Stimulated activated CD8-positive, alpha-beta memory T cell treated with anti-CD3 and anti-CD28 coated beads, Interleukin-4, amount 100 ng/mL, for 24 hours (primary cell): ENCODE measurements at places on chromosomes 13 and 19.

GRCh38 chr13:65488606-65489005 is 1741.5 kb downstream of the PCDH9 start:
- no peak for DNase-seq

DNA sequence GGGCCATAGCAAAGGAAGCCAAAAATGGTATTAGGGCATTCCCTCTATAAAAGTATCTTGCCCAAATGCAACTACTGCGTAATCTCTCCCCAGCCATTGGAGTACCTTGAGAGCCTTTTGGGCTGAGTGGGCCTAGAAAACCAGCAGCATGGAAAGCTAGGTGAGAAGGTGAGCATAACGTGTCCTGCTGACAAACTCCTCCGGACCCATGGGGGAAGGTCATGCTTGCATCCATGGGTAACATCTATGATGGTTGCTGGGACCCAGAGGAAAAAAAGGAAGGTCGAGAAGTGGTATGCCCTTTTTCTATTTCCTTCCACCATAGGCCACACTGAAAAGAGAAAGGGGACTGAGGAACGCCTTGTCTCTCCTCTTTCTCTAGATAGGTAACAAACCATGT is 57.4 kb downstream of the ZNF728 start:
- DNase-seq, result no peak

GRCh38 chr19:58350001-58350861 is 3.1 kb downstream of the A1BG start:
- no peak for DNase-seq

DNA sequence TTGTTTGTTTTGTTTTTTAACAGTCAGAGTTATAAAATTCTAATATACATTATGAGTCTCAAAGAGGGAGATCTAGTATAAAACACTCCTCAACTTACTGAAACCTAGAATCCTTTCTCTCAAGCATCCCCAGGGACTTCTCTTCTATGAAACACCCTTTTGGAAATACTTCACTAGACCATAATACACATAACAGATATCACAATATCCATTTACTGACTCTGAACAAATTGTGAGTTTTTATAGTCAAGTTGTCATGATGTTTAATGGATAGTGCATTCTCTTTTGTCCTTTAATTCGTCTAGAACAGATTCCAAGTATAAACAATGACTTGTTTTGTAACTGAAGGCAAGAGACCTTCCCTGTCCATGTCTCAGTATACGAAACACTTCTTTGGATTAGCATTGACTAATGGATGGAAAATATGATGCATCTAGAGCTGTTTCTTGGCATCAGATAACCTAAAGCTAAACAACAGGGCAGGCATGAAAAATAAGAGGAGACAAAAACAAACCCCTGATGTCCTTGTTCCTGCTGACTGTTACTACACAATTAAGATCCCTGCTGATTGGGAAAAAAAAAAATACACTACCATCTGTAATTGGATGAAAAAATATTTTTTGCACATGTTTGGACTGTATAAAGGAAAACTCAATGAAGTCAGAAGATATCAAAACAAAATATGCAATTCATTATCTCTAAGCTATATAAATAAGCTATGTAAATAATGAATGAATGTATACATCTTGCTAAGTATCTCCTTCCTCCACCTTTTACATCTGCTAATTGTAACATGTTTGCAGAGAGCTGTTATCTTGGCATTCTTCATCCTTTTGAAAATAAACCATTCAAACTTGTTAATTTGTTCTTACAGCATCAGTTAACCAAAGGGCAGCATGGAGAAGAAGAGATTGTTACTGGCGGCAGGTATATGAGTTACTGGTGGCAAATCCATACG is 214.2 kb downstream of the LACC1 start:
- no peak for DNase-seq

DNA sequence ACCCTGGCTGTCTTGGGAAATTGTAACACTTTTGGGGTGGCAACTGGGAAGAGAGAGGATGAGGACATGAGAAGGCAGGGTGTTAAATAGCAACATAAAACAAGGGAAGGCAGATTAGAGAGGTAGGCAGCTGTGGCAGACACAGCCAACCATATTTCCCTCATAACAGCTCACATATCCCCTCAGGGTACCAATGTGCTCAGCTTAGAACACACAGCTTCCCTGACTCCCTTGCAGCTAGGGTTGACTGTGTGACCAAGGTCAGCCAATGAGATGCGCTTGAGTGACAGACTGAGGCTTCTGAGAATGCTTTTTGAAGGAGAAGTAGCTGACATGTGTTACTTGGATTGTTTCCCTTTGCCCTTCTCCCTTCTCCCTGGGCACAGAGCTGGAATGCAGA is 28.8 kb upstream of the SPATA13 start:
- no peak for DNase-seq

- DNase-seq, result no peak
Measured at GRCh38 chr13:20064128-20064527, 96.7 kb downstream of the GJA3 start.

- DNase-seq, result no peak
Measured at GRCh38 chr19:43784241-43784980, 3.6 kb upstream of the KCNN4 start.

DNA sequence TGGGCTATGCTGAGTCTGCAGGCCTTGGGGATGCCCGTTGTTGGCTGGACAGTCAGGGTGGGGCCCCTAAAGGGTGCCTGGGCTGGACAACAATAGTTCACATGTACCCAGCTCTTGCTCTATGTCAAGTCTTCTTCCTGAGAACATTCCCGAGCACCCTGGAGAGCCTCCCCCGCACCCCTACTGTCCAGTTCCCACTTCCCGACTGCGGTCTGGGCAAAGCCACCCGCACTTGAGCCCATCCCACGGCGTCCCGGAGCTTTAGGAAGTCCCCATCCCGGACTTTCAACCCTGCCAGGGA is 1.1 kb upstream of the MPND start:
- DNase-seq, result no peak

- peak; percentile 60 for DNase-seq
Measured at GRCh38 chr19:40754611-40755247, 3.7 kb downstream of the SNRPA start.

DNA sequence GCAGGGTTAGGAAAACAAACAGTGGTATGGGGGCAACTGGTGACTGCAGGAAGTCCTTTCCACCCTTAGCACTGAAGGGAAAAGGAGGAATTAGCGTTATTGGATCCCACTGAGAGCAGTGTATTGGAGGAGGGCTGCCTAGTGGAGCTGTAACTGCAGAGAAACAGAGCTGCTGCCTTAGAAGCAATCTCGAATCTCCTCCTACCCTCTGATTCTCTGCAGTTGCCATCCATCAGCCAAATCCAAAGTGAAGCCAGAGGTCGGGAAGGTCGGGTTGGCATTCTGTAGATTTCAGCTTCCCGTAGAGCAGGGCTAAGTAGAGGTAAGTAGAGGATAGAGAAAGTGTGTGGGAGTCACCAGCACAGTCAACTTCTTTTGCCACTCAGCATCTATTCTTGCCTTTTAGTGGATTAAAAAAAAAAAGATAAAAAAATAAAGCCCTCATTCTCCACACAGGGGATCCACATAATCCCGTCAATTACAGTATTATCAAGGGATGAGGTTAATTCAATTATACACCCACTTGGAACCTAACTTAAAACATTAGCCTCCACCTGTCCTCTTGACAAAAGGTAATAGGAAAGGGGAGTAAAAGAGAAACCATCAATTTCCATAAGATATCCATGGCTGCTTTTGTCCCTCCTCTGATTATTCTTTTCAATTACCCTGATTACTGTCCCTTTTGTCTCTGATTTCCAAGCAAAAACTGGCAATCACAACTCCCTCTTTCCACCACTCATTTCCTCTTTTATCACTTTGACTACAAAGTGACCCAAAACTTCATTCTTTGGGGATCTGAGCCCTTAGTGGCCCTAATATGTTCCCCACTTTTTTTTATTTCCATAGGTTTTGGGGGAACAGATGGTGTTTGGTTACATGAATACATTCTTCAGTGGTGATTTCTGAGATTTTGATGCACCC is 234.7 kb downstream of the RBM26 start:
- no peak for DNase-seq

DNA sequence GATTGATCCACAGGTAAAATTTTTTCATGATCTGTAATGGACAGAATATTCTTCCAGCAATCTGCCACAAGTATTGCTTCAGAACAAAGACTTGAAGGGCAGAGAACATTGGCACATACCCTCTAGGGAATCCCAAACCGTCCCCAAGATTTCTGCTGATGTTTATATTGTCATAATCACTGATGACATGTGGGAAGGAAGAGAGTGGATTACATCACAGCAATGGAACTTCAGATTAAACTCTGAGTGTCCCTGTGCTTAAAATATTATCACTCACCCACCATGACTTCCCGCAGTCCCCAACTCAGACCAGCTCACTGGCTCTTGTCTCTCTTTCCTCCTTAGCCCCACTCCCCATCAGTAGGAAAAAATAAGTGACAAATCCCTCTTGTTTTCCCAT is 8.5 kb upstream of the TPT1 start:
- no peak for DNase-seq

- no peak for DNase-seq
Measured at GRCh38 chr19:31154021-31154420, 195.2 kb downstream of the TSHZ3 start.

DNA sequence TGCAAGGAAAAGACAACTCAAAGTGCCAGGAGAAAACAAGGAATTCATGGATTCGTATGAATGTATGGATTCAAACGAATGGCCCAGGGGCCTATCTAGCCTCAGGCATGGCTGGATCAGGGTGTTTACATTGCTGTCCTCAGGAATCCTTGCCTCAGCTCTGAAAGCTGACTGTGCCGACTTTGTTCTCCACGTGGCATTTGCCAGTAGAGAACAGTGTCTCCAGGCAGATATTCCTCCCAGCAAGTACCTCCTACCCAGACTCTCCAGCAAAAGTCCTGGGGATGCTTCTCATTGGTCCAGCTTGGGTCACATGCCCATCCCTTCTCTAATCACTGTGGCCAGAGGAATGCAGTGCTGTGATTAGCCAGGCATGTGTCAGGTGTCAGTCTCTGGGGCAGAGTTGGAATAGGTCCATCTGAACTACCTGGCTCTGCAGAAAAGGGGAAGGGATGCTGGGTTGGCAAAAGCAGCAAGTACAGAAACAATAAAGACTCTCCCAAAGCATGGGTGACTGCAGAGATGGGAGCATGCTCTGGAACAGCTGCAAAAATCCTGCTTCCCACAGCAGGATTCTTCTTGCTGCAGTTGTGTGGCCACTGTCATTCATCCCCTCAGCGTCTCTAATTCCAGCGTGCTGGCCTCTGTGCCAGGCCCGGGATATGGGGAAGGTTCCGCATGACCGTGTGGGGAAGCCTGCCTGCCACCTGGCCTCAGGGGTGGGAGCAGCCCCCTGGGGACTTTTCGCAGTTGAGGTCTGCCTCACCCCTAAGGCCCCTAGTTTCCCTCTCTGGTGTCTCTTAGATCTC is 30.0 kb downstream of the CCNE1 start:
- DNase-seq, result no peak

DNA sequence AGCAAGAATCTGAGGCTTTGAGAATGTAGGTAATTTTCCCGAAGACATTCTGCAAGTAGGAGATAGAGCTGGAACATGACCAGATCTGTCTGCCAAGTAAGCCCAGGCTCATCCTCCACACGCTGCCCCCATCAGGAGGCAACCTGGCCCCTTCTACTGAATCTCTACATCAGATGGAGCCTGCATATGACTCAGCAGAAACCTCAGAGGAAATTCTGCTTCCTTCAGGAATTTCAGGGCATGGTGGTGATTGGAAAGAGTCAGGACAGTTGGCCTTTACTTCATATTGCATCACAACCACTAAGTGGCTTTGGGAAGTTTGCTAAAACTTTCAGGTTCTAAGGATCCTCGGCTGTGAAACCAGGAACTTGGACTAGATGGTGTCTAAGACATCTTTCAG is 85.2 kb downstream of the LRRC63 start:
- DNase-seq, result no peak

DNA sequence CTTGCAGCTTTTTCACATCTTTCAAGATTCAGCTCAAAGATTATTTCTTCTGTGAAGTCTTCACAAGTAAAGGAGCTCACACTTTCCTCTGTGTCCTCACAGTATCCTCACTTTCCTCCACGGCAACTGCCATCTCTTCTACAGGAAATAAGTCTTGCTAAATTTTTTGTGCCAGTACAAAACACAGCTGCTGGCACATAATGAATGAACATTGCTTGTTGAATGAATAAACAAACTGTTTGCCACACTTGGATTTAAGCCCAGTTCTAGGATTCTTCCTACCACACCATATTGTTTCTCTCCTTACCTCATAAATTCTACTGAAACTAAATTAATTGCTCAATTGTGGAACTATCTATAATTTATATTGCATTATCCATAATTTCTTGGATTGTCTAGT is 59.5 kb downstream of the RAP2A start:
- no peak for DNase-seq

- DNase-seq, result peak; percentile 9
Measured at GRCh38 chr19:34145741-34146202, 26.5 kb upstream of the LSM14A start.

GRCh38 chr13:40911341-40911740 is 107.8 kb downstream of the ELF1 start:
- DNase-seq, result no peak

- no peak for DNase-seq
Measured at GRCh38 chr13:51666374-51666773, 82.1 kb downstream of the WDFY2 start.

DNA sequence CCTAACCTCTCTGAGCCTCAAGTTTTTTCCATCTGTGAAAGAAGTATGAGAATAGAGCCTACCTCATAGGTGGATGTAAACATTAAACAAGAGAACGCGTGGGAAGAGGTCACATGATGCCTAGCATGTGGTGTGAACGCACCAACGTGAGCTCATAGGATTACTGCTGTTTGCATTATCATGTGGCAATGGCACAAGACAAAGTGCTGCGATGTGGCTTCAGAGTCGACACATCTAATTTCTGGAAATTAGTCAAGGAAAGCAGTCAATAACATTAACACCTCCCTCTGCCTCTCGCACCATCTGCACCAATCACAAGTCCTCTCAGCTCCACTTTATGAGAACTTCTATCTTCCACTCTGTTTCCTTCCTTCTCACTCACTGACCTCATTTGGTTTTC is 489.7 kb downstream of the COG6 start:
- no peak for DNase-seq

DNA sequence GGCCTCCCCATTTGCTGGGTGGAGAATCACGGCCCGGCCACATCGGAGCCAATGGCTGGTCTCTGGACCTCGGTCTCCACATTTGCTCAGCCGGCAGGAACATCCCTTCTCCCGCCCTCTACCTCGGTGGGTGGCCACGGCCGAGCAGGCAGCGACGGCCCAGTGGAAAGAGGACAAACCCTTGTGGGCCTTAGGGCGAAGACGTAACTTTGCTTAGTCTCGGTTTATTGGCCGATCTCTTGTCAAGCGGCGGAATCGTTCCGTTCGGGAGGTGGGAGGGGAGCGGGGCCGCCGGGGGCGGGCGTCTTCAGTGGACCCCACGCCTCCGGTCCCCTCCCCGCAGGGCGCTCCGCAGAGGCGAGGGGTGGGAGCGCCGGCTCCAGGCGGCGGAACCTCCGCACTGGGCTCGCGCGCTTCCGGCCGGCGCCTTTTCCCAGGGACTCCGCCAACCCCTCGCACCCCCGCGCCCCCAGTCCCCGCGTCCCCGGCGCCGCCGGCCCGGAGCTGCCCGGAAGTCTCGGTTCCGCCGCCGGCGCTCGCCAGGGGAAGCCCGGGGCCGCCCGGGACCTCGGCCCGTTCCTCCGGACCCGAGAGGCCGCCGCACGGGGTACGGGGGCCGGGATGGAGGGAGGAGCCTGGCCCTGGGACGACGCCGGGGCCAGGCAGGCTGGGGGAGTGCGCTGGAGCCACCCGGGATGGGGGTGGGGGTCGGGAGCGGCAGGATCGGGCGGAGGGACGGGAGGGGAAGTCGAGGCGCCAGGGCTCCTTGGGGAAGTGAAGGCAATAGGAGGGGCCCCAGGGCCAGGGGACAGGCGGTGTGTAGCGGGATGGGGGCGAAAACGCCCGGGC is at the start of gene ZNF580:
ZNF580 (plus strand) TSS at position 426 of the 849 bp plus-strand sequence. CDS start 1,507 bp downstream, outside the sequence.
- peak; percentile 53 for DNase-seq

GRCh38 chr13:43728421-43728820 is 58.4 kb downstream of the ENOX1 start:
- no peak for DNase-seq
